ENCODE measurements at places on chromosomes 13 and 19.

GRCh38 chr13:34265046-34265679 is 447.2 kb downstream of the RFC3 start:
- DNase-seq: no peak

GRCh38 chr19:23070353-23071146 is 46.3 kb upstream of the ZNF730 start:
- DNase-seq: no peak

DNA sequence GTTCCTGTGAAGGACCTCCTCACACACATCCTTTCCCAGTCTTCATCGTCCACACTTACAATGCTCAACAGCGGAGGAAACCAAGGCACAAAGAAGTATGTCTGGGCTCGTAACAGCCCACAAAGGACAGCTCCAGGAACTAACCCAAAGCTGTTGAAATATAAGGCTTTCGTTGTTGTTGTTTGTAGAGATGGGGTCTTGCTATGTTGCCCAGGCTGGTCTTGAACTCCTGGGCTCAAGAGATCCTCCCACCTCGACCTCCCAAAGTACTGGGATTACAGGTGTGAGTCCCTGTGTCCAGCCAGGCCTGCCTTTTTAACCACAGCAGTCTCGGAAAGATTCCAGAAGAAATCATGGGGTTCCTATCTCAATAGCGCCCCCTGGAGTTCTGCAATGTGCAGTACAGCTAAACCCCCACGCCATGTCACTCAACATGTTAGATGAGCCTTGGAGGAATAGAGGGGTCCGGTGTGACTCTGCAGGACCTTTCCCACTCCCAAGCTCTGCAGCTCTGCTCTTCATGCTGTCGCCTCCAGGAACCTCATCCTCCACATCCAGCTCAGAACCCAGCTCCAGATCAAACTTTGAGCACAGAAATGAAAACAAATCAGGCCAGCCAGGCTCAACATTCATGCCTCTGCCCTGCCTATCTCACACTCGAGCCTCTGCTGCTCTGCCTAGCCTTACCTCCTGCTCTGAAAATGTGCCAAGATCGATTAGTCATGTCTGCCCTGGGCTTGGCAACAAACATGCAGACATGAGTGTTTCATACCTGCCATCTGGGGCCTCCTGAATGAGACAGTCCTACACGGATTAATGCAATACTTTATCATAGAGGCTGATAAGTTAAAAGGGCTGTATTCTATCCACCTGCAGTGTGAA is 7.5 kb downstream of the PLA2G4C start:
- peak; percentile 42 for DNase-seq

DNA sequence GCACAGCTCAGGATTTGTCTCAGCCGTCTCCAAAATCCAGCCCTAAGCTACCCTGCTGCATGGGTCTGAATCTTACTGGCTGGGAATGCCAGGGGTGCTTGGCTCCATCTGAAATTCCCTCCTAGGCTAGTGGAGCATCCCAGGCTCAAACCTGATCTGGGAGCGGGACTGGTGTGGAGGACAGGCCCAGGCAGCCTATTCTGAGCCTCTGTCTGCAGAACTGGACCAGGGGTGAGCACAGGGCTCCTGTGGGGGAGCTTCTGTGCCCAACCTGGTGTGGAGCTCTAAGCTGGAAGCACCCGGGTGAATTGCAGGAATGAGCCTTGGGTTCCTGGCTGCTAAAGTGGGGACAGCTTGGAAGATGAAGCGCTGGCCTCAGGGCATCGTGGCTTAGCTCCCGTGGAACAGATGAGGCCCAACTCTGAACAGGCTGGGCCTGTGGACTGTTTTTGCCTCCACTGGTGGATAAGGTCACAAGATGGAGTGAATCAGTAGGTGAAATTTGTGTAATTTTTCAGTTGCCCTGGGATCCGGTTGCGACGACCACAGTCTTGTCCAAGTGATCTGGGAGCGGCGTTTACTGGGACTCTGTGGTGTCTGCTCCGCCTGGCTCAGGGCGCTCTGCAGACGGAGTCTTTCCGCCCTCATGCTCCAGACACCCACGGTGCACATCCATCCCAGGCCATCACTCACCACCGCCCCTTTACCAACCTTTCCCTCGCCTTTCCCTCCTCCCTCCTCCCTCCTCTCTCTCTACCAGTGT is 79.5 kb downstream of the TEX29 start:
- no peak for DNase-seq

GRCh38 chr19:35533822-35534392 is 651 bp downstream of the GAPDHS start:
- DNase-seq: no peak

DNA sequence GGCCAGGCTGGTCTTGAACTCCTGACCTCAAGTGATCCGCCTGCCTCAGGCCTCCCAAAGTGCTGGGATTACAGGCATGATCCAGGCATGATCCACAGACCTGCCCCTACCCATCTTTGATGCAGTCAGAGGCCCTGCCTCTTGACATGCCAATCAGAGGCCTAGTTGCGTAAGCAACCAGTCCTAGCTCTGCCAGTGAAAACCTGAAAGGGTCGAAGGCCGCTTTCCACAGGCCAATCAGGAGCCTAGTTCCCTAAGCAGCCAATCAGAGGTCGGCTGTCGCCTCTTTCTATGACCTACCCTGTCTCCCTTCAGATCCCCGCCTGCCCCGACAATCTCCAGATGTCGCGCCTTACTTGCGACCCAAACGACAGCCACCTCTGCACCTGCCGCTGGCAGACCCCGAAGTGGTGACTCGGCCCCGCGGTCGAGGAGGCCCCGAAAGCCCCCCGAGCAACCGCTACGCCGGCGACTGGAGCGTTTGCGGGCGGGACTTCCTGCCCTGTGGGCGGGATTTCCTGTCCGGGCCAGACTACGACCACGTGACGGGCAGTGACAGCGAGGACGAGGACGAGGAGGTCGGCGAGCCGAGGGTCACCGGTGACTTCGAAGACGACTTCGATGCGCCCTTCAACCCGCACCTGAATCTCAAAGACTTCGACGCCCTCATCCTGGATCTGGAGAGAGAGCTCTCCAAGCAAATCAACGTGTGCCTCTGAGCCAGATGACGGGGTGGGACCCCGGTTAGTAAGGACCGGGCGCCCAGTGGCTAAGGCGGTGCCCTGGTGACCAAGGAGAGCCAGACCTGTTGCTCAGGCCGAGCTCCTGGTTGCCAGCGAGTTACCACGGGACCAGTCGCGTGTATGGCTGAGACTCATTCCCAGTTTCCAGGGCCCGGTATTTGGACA is 6.3 kb downstream of the SYDE1 start:
- no peak for DNase-seq

DNA sequence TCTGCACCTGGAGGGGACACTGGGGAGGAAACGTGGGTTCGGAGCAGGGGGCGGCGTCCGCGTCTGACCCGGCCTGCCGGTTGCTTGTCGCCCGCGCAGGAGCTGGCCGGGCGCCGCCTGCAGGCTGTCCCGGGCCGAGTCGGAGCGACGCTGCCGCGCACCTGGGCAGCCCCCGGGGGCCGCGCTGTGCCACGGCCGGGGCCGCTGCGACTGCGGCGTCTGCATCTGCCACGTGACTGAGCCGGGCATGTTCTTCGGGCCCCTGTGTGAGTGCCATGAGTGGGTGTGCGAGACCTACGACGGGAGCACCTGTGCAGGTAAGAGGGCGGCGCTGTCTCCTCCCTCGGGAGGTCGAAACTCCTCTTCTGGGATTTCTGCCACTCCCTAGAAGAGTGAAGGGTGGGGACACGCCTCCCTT is 1.3 kb downstream of the ITGBL1 start:
- DNase-seq: no peak
